ENCODE measurements at places on chromosomes 7 and 10. TPM values are rescaled to one million over a fixed set of nuclear protein-coding genes. Genes with fewer than 3 reads are reported as not detected.

GRCh38 chr7:34315032-34315431 lies 343.0 kb upstream of the NPSR1 start:
- no peak for DNase-seq

DNA sequence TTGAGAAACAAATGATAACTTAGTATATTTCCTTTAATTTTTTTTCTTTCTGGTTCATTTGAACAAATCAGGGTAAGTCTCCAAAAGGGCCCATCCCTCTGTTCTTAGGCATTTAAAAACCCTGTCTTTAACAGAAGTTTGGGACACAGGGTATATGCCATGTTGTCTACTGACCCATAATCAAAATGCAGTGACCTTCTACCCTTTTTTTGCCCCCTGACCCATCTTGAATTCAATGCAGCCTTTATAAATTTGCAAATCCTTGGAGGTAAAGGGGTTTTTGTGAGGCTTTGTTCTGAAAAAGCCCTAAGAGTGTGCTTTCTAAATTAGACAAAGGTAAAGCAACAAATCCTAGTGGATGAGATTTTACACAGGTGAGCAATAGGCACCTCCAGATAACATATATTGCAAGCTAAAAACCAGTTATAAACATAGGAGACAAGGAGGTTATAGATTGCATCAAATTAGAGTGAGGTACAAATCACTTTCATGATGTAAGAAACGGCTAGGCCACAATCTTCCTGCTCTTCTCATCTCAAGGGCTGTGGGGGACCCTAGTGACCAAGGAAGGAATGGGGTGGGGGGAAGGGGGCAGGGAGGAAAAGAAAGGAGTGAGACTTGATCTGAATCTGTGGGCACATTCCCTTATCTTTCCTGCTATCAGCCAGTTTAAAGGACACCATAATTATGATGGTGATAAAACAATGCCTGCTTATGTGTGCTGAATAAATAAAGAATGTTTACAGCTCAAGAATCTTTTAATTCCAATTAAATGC lies 2.7 kb downstream of the SKIDA1 start:
- no peak for DNase-seq

DNA sequence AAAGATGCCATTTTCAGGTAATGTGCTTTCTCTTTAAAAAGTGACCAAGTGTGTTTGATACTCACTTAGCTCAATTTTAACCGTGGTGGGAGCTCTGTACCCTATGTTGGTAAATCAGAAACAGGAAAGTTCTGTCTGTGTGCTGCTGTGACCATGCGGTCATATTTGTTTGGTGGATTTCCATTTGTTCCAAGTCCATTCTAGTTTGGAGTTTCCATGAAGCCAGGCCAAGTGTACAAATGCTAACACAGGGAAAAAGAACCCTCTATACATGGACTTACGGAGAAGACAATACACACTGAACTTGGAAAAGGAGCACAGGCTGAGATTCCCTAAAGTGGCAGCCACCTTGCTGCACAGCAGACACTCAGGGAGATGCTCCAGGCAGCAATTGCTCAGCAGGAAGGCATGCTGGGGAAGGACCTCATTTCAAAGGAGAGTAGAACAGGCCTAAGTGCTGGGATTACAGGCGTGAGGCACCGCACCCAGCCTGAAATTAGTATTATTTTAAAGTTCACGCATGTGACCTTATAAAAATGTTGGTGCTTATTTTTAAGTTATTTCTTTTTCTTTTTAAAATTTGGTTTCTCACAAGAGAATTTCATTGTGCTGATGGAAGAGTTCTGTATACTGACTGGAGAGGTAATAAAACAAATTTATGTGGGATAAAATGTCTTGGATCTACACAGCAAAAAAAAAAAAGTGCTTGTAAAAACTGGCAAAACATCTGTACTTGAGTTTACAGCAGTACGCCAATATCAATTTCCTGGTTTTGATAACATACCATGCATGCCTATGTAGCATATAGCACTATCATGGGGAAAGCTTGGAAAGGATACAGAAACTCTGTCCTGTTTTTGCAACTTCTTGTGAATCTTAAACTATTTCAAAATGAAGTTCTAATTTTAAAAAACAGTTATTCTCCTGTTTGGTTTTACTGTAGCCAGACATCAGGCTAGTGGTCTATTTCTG lies 436.2 kb downstream of the KCNMA1 start:
- DNase-seq = no peak

- no peak for DNase-seq
Measured at GRCh38 chr7:39085189-39085588, 107.5 kb downstream of the POU6F2 start.

DNA sequence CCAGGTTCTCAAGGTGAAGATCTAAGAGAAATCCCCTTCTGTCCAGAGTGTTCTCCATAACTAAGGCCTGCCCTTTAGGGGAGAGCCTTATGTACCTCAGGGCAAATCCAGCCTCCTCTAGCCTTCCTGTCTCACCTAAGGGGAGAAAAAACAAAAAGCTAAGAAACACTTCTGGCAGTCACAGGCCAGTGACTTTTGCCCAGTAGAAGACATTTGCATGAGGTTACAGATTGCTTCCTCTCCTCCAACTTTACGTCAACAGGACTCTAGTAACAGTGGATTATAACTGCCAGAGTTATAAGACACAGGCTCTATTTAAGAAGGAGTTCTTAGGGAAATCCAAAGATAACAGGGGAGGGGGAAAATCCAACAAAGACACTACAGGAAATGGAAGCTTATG lies 15.9 kb upstream of the FAM241B start:
- no peak for DNase-seq

DNA sequence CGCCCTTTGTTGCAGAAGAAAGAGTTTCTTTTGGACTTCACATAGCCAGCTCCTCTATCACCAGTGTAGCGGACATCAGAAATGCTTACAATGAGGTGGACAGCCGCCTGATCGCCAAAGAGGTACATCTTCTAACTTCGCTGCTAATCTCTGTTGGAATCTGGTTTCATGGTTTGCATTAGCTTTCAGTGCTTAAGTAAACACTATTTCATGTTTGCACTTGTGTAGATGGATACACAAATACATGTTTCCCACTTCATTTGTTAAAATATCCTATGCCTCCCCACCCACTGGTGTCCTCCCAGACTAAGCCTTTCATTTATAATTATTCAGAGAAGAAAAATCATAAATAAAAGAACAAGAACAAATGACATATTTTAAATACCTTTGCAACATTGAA lies 103.9 kb downstream of the WDFY4 start:
- DNase-seq = no peak

GRCh38 chr10:9035355-9035754 lies 980.9 kb downstream of the GATA3 start:
- DNase-seq = no peak

The CPA4 gene
- not detected for total RNA-seq

The OR2A7 gene
- 0.22 TPM for total RNA-seq

The ADCYAP1R1 gene
- 5.8 TPM for total RNA-seq

The AKR1C8 gene
- not detected for total RNA-seq

The CTAGE8 gene
- total RNA-seq = 0.22 TPM

The CALML5 gene
- total RNA-seq = not detected
